ENCODE measurements at places on chromosomes 3 and 15.

DNA sequence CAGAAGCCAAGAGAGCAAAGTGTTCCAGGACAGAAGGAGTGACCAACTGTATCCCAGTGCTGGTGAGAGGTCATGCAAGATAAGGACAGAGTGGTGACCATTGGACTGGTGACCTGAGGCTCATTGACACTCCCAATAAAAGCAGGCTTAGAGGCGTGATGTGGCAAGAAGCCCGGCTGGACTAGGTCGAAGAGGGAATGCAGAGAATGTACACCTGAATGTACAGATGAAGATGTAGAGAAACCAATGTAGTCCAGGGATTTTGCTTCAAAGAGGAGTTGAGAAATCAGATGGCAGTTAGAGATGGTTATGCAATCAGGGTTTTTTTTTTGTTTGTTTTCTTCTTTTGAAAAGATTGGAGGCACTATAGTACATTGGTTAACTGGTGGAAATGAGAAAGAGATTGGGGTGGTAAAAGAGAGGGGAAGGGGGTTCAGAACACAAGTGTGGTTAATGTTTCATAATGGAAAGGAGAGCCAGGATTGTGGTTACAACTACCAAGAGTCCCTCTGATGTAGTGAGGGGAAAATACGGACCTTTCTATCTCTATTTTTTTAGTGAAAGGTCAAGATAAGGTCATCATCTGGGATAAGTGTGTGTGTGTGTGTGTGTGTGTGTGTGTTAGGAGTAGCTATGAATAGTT lies 23.3 kb downstream of the ST3GAL6 start:
- no peak for DNase-seq

GRCh38 chr15:42908538-42908937 lies 12.0 kb downstream of the TTBK2 start:
- no peak for DNase-seq

DNA sequence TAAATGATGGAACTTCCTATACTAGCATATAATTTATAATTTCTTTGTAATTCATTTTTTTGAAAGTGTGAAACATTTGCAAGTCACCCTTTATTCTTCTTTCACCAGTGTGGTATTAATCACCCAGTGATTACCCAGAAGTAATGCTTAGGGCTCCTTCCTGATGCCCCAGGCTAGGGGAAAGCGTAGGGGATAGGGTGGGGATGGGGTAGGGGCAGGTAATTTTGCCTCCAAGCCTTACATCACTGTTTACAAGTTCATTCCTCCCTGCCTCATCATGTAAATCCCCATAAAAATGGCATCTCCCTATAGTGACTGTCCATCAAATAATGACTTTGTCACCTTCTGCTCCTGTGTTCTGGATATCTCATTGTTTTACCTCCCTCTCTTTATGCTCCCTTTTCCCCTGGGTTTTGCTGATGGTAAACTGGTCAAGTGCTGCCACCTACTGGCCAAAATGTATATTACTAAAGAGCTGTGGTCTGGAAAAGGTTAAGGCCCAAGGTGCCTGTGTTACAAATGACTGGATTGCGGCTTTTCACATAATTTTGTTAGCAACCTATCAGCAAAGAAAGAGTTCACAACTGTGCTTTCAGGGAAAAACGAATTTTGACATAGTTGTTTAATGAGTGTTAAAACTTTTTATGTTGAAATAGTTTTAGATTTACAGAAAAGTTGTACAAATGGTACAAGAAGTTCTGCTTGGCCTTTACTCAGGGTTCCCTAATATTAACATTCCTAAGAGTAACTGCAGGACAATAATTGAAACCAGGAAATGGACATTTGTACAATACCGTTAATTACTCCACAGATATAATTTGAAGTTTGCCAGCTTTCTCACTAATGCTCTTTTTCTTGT lies 54.7 kb downstream of the ONECUT1 start:
- DNase-seq = peak; percentile 50

DNA sequence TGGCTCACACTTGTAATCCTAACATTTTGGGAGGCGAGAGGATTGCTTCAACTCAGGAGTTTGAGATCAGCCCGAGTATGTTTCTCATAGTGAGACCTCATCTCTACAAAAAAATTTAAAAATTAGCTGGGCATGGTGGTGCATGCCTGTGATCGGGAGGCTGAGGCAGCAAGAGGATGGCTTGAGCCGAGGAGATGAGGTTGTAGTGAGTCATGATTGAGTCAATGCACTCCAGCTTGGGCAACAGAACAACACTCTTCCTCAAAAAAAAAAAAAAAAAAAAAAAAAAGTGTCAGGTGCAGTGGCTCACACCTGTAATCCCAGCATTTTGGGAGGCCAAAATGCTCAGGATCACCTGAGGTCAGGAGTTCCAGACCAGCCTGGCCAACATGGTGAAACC lies 2.4 kb downstream of the RPL39L start:
- DNase-seq = no peak

DNA sequence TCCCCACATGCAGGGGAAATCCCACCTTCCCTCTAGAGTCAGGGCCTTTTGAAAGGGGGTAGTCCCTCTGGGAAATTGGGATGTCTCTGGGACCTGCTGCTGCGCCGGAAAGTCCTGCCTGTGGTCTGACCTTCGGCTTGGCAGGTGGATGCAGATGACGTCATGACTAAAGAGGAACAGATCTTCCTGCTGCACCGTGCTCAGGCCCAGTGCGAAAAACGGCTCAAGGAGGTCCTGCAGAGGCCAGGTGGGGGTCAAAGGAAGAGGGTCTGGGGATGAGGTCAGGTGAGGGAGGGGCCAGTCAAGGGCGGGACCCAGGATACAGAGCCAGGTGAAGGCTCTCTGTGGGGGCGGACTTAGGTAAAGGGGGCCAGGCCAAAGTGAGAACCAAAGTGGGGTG lies 16.2 kb downstream of the PTH1R start:
- no peak for DNase-seq

GRCh38 chr15:76006136-76006778 lies 6.0 kb downstream of the NRG4 start:
- no peak for DNase-seq

- DNase-seq = no peak
Observed at GRCh38 chr3:76841747-76842146, 198.2 kb upstream of the ROBO2 start.

DNA sequence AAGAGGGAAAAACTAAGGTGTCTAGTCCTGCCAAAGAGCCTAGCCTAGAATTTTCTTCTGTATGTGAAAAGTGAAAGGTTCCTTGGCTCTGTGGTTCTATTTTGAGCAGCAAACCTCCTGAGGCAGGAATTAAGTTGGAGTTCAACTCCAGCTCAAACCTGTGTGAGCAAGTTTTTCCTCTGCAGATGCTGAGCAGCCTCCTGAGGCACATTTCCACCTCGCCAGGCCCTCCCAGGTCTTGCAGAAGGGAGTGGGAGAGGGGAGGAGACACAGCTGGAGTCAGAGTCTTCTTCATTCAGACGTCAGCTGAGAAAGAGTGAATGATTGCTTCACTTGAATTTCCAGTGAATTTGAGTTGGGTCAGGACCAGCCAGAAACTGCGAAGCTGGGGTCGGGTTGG lies 69.5 kb upstream of the ETV5 start:
- DNase-seq = no peak

DNA sequence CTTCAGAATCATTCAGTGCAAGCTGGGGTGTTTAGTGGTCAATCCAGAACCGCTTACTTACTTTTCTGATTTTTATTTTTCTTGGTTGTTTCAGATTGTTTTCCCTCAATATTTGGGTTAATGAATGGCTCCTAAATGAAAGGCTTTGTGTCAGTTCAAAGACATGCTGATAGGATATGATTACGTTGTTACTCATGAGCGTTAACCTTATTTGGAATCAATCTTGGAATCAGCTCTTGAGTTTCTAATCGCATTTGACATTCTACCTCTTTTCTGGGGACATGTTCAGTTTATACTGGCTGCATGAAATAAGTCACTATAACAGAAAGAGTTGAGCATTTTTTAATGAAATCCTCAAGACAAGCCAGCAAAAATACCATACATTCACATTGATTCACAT lies 50.2 kb downstream of the ATP11B start:
- DNase-seq = no peak

DNA sequence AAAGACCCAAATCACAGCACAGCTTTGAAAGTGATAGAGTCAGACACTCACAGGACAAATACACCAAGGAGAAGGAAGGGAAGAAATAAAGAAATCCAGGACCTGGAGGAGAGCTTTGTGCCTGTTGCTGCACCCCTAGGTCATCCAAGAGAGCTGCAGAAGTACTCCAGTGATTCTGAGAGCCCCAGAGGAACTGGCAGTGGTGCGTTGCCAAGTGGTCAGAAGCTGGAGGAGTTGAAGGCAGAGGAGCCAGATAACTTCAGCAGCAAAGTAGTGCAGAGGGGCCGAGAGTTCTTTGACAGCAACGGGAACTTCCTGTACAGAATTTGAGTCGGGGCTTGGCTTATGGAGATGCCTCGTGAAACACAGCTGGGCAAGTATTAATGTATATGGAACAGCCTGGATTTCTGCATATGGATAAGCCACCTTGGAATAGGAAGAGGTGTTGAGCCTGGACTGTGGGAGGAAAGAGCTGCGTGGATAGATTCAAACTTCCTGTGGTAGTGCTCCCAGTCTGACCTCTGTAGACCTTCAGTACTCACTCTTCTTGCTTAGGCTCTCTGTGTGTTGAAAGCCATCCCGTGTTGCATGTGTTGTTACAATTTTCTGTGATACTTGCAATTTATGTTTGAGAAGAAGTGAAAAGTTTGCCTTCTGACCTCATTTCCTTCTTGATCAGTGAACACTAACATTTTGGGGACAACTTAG lies 6.1 kb downstream of the NGRN start:
- no peak for DNase-seq

DNA sequence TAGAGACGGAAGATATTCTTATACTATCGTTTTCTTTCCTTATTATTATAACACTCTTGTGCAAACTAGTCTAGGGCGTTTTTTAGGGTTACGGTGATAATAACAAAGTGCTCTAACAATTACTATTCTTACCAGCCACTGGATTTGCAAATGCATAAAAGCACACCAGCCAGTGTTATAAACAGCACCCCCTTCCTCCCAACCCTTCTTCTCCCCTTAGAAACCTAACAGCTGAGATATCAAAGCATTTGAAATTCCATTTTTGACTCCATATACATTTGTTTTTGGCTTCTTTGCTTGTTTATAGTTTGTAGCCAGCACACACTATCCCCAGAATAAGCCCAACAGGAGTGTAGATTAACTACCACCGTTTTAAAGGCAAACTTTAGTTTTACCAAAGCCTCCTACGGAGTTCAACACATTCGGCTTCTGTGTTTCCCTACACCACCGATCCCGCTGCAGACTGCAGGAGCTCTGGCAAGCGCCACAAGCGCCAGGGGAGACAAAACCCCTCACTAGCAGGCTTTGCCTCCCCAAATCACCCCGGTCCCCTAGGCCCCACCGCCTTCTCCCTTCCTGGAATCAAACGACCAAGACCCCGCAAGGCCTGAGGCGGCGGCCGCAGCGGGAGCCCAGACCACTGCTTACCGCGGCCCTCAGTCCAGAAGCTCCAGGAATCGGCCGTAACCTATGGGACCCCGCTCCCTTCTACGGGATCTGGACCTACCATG lies 461 bp downstream of the COPB2 start:
- no peak for DNase-seq

DNA sequence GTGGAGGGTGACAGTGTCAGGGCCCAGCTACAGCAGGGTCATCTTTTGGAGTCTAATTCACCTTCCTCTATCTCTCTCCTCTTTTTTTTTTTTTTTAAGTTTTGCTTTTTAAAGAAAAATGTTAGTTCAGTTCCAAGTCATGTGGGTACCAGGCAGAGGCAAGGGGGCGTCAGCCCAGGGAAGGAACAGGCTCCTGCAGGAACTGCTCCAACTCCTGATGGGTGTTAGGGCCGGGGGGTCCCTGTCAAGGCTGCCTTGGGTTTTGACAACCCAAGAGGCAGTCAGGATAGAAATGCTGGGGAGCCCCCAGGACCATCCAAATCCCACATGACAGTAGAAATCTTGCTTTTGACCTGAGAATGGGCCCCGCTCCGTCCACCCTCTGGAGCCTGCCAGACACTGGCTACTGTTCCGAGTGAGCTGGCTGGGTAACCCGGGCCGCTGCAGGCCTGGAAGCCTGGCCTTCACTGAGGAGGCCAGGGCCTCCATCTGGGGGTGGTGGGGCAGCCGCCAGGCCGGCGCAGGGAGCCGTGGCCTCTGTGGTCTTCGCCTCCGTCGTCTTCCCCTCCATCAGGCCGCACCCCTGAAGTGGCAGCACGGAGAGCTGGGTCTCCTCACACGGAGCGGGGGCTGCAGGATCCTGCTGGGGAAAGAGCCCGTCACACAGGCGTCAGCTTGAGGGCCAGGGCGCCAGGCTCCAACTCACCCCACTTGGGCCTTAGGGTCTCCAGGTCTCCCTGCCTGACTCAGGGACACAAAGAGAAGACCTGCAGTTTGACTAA lies 24.2 kb downstream of the RNU5B-1 start:
- no peak for DNase-seq

- DNase-seq = no peak
Observed at GRCh38 chr3:184186184-184186901, at the start of gene ABCF3. Gene ABCF3 (plus strand): TSS chr3:184186199. CDS start chr3:184186208, 9 bp downstream.

DNA sequence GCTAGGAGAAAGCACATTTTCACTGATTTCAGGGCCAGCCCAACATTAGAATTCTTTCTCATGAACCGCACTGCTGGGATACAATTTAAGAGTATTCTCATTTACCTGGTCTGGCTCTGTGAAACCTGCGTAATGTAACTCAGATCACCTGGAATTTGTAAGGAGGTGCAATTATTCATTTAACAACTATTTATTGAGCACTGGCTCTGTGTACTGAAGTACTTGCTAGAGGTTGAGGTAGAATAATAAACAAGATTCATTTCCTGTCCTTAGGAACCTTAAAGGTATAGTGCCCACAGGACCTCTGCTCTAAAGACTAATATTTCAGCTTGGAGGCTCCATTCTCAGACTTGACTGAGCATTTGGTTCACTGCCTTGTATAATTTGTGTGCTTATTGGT lies 242.2 kb upstream of the ZPLD1 start:
- no peak for DNase-seq

GRCh38 chr3:195388380-195388779 lies 54.4 kb downstream of the ACAP2 start:
- no peak for DNase-seq

DNA sequence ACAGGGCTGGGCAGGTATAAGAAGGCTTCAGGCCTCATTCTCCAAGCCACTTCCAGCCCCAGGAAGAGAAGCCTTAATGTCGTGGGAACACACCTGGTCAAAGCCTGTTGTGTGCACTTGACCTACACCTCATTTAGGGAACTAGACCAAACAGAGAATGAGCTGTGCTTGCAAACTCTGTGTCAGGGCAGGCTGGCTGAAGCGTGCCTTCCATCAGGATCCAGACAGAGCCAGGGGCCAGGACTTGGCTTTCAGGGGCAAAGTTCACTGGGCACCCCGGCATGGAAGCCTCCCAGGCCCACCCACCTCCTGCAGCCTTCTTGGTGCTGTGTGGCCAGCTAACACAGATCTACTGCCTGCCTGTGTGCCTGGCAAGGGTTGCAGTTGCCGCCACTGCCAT lies 11.5 kb downstream of the RBPMS2 start:
- no peak for DNase-seq
